ENCODE measurements at places on chromosomes 2 and 18.

DNA sequence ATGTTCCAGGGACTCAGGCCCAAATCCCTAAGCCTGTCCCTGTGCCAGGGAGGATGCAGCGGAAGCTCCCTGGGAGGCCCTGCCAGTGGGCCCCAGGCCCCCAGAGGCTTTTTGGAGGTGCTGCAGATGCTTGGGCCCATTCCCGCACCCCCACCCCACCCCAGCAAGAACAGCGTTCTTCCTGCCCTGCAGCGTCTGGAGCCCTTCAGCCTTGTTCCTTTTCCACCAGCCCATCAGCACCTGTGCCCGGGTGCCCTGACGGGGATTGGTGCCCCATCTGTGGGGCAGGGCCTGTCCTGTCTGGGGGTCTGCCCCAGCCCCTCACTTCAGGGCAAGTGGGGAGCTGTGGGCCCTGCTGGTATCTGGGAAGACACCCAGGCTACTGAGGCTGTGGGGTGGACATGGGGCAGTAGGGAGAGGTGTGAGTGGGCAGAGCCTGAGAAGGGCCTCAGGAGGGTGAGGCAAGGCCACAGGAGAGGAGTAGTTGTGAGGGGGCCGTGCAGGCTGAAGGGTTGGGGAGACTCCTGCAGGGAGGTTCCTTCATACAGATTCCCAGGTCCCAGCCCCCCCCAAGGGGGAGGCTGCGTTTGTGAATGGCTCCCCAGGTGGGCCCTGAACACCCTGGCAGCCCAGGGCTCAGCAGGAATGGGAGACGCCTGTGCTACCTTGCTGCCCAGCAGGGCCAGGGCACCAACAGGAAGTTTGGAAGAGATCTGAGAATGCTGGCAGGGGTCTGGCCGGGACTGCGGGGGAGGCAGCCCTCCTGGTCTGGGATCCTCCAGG lies 2.4 kb downstream of the RNPEPL1 start:
- no peak overlapping the region for H3K4me3 ChIP-seq
- H3K36me3 ChIP-seq = peaks cover 36% of the 10 kb centered on the region
- no peaks in the 10 kb centered on the region for H3K27me3 ChIP-seq
- no peak overlapping the region for H3K27ac ChIP-seq
- peak; percentile 14 for DNase-seq
- peaks cover 62% of the 10 kb centered on the region for H3K4me1 ChIP-seq

DNA sequence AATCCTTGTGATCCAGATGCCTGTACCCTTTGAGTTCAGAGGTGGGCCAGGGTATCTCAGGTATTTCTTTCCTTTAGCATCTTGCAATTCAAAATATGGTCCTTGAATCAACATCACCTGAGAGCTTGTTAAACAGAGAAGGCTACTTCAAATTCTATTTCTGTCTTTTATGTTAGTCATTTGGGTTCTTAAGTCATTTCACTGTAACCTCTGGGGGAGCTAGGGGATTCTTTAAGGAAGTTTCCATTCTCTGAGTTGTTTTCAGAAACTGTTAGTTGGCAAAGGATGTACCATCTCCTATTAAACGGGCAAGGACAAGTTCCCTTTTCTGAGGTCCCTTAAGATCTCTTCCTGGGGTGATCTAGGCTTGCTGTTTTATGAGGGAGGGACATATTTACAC lies 16.6 kb downstream of the CFLAR start:
- no peak for DNase-seq
- H3K4me1 ChIP-seq = peaks cover 51% of the 10 kb centered on the region
- peaks cover 47% of the 10 kb centered on the region for H3K36me3 ChIP-seq
- no peaks in the 10 kb centered on the region for H3K27me3 ChIP-seq

DNA sequence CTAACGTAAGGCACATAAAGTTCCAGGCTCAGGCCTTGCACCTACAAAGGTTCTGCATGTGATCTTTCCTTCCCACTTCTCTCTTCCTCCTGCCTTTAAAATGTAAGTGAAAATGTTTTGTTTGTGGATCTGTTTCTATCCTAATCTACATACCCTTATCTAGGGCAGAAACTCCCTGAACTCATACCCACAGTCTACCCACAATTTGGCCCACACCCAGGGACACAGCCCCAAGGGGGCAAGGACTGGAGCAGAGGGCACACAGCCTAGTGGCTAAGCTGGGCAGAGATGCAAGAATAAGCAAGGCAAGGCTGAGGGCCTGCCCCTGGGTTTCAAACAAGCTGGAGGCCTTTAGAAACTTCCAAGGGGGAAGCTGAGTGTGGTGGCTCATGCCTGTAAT lies 71.0 kb downstream of the HS1BP3 start:
- no peak for DNase-seq
- H3K27ac ChIP-seq = no peak overlapping the region
- H3K36me3 ChIP-seq = no peaks in the 10 kb centered on the region
- H3K4me1 ChIP-seq = peaks cover 22% of the 10 kb centered on the region
- no peaks in the 10 kb centered on the region for H3K27me3 ChIP-seq

- H3K4me3 ChIP-seq = no peak overlapping the region
- peaks cover 12% of the 10 kb centered on the region for H3K27me3 ChIP-seq
- H3K4me1 ChIP-seq = peaks cover 10% of the 10 kb centered on the region
- no peak for DNase-seq
These were observed 58.0 kb downstream of the FAM168B start for GRCh38 chr2:131035112-131035825.

GRCh38 chr2:170733798-170734600 lies 18.9 kb downstream of the SP5 start:
- no peaks in the 10 kb centered on the region for H3K4me1 ChIP-seq
- DNase-seq = no peak
- no peaks in the 10 kb centered on the region for H3K36me3 ChIP-seq
- no peak overlapping the region for H3K4me3 ChIP-seq

DNA sequence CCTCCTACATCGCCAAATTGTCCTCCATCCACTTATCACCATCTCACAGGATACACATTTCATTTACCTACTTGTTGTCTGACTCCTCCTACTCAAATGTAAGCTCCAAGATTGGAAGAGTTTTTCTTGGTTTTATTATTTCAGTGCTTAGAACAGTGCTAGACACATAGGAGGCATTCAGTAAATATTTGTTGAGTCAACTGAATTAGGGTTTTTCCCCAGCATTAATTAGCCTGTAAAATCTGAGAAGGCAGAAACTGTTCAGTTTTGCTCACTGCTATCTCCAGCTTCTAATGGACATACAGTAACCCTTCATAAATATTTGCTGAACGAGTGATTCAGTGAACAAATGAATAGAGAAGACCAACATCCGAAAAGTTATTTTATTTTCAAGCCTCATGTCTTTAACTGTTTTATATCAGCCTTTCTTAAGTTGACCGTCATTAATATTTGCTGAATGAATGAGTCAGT lies 800 bp downstream of the TTC21B start:
- DNase-seq = no peak
- peak overlapping the region; percentile 78 for H3K4me3 ChIP-seq
- H3K27me3 ChIP-seq = no peaks in the 10 kb centered on the region
- peaks cover 5% of the 10 kb centered on the region for H3K4me1 ChIP-seq
- H3K36me3 ChIP-seq = peaks cover 10% of the 10 kb centered on the region
- peak overlapping the region; percentile 74 for H3K27ac ChIP-seq

GRCh38 chr18:58255701-58256311 lies 211.8 kb downstream of the NEDD4L start:
- H3K4me3 ChIP-seq = no peak overlapping the region
- DNase-seq = no peak
- H3K36me3 ChIP-seq = no peaks in the 10 kb centered on the region
- H3K4me1 ChIP-seq = no peaks in the 10 kb centered on the region
- no peak overlapping the region for H3K27ac ChIP-seq

DNA sequence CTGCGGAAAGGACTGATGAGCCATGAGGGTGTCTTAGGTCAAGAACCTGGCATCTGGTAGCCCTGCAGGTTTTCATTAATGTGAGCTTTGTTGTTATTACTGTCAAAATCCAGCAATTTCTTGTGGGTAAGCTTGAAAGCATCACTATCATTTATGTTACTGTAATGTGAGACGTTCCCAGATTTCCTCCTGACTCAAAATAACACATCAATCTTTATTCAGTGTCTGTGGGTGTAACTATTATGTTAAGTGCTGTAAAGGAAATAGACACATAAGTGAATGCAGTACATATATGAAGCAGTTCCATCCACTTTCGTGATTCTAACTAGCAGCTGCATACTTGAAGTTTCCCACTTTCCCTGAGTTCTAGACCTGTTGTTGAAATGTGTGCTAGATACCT lies 89.8 kb downstream of the FHOD3 start:
- no peak for DNase-seq
- H3K4me1 ChIP-seq = no peaks in the 10 kb centered on the region
- no peak overlapping the region for H3K4me3 ChIP-seq

- H3K4me3 ChIP-seq = no peak overlapping the region
- H3K36me3 ChIP-seq = peaks cover 18% of the 10 kb centered on the region
- DNase-seq = no peak
- no peak overlapping the region for H3K27ac ChIP-seq
- no peaks in the 10 kb centered on the region for H3K4me1 ChIP-seq
These were observed 80.2 kb downstream of the USP40 start for GRCh38 chr2:233486357-233486756.

Data from natural killer cell (primary cell).